ENCODE measurements at places on chromosomes 7 and 10. TPM values are rescaled to one million over a fixed set of nuclear protein-coding genes. Genes with fewer than 3 reads are reported as not detected.

The BTBD16 gene
- total RNA-seq = not detected

The BBIP1 gene
- 22.3 TPM for total RNA-seq

The CFAP43 gene
- total RNA-seq = 0.64 TPM

The CPN1 gene
- not detected for total RNA-seq

The MYOZ1 gene
- total RNA-seq = 1.5 TPM

The CCDC126 gene
- total RNA-seq = 2.1 TPM

The CXCL12 gene
- total RNA-seq = 28.3 TPM

The VSTM2A gene
- total RNA-seq = 0.11 TPM

The MEIG1 gene
- 0.72 TPM for total RNA-seq

The AKR1D1 gene
- 0.31 TPM for total RNA-seq

The IGFBP3 gene
- 10.0 TPM for total RNA-seq

DNA sequence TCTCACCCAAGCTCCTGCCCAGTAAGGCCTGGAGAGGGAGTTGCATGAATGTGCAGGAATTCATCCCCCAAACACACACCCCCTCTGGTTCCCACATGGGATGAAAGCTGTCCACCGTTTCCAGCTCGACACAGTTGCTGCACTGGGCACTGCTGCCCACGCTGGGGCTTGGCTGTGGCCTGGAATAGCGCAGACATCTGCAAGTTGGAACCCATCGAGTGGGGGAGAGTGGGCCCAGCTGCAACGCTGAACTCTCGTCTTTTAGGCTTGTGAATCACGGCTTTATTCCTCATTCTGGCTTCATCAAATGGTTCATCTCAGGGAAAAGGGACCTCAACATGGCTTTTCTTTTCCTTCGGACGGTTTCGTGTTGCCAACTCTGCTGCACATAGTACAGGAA lies 264.7 kb downstream of the DNAJB6 start:
- H3K27ac ChIP-seq = no peak overlapping the region
- H3K27me3 ChIP-seq = peaks cover 38% of the 10 kb centered on the region
- no peak overlapping the region for H3K4me3 ChIP-seq
- H3K4me1 ChIP-seq = no peaks in the 10 kb centered on the region
- no peak for DNase-seq

- H3K36me3 ChIP-seq = no peaks in the 10 kb centered on the region
Measured at GRCh38 chr7:117200132-117200531, 122.7 kb downstream of the WNT2 start.

GRCh38 chr7:77284005-77284404 lies 84.4 kb upstream of the FGL2 start:
- no peaks in the 10 kb centered on the region for H3K27me3 ChIP-seq
- no peaks in the 10 kb centered on the region for H3K36me3 ChIP-seq
- no peaks in the 10 kb centered on the region for H3K4me1 ChIP-seq
- H3K27ac ChIP-seq = no peak overlapping the region
- DNase-seq = no peak

GRCh38 chr7:128103498-128104107 lies 72.4 kb upstream of the LRRC4 start:
- H3K27me3 ChIP-seq = peaks cover 14% of the 10 kb centered on the region
- no peak for DNase-seq
- H3K4me3 ChIP-seq = peak overlapping the region; percentile 74
- no peak overlapping the region for H3K27ac ChIP-seq

GRCh38 chr7:92655346-92655884 lies 65.2 kb upstream of the FAM133B start:
- H3K27ac ChIP-seq = no peak overlapping the region
- no peaks in the 10 kb centered on the region for H3K27me3 ChIP-seq
- no peaks in the 10 kb centered on the region for H3K4me1 ChIP-seq
- H3K4me3 ChIP-seq = no peak overlapping the region
- DNase-seq = no peak

- no peak overlapping the region for H3K27ac ChIP-seq
- H3K4me1 ChIP-seq = no peaks in the 10 kb centered on the region
- peaks cover 38% of the 10 kb centered on the region for H3K27me3 ChIP-seq
- H3K36me3 ChIP-seq = no peaks in the 10 kb centered on the region
- peak; percentile 90 for DNase-seq
Measured at GRCh38 chr7:8442814-8443304, 9.4 kb downstream of the NXPH1 start.

- peaks cover 10% of the 10 kb centered on the region for H3K36me3 ChIP-seq
- no peaks in the 10 kb centered on the region for H3K27me3 ChIP-seq
- no peak overlapping the region for H3K4me3 ChIP-seq
- DNase-seq = no peak
- no peak overlapping the region for H3K27ac ChIP-seq
- peaks cover 3% of the 10 kb centered on the region for H3K4me1 ChIP-seq
Measured at GRCh38 chr7:99369767-99370391, 4.7 kb upstream of the ARPC1B start.

DNA sequence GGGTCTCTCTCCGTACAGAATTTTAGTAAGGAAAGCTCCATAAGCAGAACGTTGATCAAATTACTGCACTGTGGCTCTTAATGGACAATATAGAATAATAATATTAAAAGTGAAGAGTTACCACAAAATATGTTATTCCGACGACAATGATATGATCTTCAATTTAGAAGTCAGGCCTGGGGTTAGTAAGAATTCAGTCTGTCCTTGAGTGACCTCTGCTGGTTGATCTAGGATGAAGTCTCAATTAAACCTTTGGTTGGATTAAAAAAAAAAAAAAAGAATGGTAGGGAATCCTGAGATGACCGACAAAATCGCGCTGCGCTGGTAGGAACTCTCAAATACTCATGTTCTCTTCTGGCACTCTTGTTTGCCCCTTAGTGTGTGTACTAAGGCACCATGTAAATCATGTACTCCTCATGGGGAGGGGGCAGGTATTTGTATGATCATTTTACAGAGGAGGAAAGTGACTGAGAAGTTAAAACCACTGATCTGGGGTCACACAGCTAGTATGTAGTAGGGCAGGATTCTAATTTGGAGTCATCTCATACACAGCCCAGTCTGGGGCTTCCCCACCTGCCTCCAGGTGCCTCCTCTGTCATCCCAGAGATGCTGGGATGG lies 161.3 kb upstream of the NPVF start:
- no peaks in the 10 kb centered on the region for H3K36me3 ChIP-seq
- H3K4me3 ChIP-seq = no peak overlapping the region
- H3K27ac ChIP-seq = no peak overlapping the region
- H3K4me1 ChIP-seq = 0 out of 2 replicates have a peak, but pooled peaks cover 4% of the 10 kb centered on the region
- H3K27me3 ChIP-seq = no peaks in the 10 kb centered on the region
- DNase-seq = no peak

- DNase-seq = no peak
- H3K4me1 ChIP-seq = no peaks in the 10 kb centered on the region
- no peak overlapping the region for H3K4me3 ChIP-seq
- H3K27ac ChIP-seq = no peak overlapping the region
- no peaks in the 10 kb centered on the region for H3K36me3 ChIP-seq
Measured at GRCh38 chr10:46215426-46215825, 71.4 kb upstream of the ANTXRL start.

- H3K27me3 ChIP-seq = no peaks in the 10 kb centered on the region
- H3K27ac ChIP-seq = no peak overlapping the region
- H3K36me3 ChIP-seq = no peaks in the 10 kb centered on the region
- H3K4me3 ChIP-seq = no peak overlapping the region
- no peaks in the 10 kb centered on the region for H3K4me1 ChIP-seq
Measured at GRCh38 chr7:27714831-27715444, 25.0 kb upstream of the TAX1BP1 start.

DNA sequence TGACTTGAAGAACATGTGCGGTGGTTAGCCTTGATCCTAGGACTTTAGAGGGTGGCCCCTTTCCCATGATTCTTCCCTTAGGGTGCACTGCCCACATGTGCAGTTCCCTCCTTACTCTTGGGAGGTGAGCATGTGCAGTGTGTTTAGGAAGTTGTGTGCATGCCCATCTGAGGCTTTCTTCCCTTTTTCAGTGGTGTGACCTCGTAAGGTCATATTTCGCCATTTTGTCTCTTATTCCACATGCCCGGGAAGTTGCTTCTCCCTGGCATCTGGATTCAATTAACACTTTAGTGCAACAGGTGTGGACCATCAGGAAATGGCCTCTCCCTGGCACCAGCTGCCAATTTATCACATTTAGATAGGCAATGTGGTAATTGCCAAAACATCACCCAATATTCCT lies 380.6 kb upstream of the VSTM2A start:
- no peak overlapping the region for H3K27ac ChIP-seq
- H3K4me1 ChIP-seq = no peaks in the 10 kb centered on the region
- H3K27me3 ChIP-seq = no peaks in the 10 kb centered on the region
- no peaks in the 10 kb centered on the region for H3K36me3 ChIP-seq
- DNase-seq = no peak
- H3K4me3 ChIP-seq = no peak overlapping the region

GRCh38 chr7:80520199-80520598 lies 8.3 kb upstream of the GNAT3 start:
- no peaks in the 10 kb centered on the region for H3K36me3 ChIP-seq
- H3K27me3 ChIP-seq = no peaks in the 10 kb centered on the region
- H3K4me1 ChIP-seq = no peaks in the 10 kb centered on the region
- H3K4me3 ChIP-seq = no peak overlapping the region
- H3K27ac ChIP-seq = no peak overlapping the region

- peaks cover 35% of the 10 kb centered on the region for H3K36me3 ChIP-seq
- H3K27me3 ChIP-seq = no peaks in the 10 kb centered on the region
- DNase-seq = no peak
- H3K4me3 ChIP-seq = no peak overlapping the region
Measured at GRCh38 chr7:2773608-2774007, 70.5 kb downstream of the GNA12 start.

GRCh38 chr10:61835946-61836887 lies 65.3 kb upstream of the ARID5B start:
- no peaks in the 10 kb centered on the region for H3K4me1 ChIP-seq
- no peak overlapping the region for H3K27ac ChIP-seq
- H3K4me3 ChIP-seq = no peak overlapping the region

DNA sequence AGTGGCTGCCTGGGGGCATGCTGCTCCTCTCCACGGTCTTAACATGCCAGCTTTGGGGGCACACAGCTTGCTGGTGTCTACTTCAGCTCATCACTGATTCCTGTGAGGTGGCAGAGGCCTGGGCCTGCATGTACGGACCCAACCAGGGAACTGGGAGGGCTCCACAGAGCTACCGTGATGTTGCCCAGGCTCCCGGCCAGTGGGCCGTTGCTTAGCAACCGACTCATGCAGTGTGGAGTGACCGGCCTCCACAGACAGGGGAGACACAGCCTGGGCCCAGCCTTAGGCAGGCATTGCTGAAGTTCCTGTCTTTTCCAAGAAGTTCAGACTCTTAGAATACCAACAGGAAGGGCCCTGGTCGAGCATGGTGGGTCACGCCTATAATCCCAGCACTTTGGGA lies 25.8 kb upstream of the SH2B2 start:
- no peaks in the 10 kb centered on the region for H3K27me3 ChIP-seq
- no peaks in the 10 kb centered on the region for H3K36me3 ChIP-seq
- H3K4me1 ChIP-seq = no peaks in the 10 kb centered on the region
- H3K27ac ChIP-seq = no peak overlapping the region

DNA sequence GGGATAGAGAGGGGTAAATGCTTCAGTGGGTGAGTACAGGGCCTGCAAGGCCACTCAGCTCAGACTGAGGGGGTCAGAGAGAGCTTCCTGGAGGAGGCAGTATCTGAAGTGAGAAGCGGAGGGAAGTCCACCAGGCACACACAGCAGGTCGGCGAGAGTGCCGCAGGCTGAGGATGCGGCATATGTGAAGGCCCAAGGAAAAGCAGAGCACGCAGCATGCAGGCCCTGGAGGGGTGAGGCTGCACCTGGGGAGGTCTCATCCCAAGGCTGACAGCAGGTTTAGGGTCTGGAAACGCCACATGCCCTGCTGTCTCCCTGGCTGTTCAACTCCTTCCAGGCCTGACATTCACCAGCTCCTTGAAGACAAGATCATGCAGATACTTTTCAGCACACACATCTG lies 40.4 kb upstream of the PSAP start:
- H3K27me3 ChIP-seq = peaks cover 8% of the 10 kb centered on the region
- no peaks in the 10 kb centered on the region for H3K36me3 ChIP-seq
- H3K4me1 ChIP-seq = no peaks in the 10 kb centered on the region
- no peak overlapping the region for H3K4me3 ChIP-seq
- no peak overlapping the region for H3K27ac ChIP-seq

DNA sequence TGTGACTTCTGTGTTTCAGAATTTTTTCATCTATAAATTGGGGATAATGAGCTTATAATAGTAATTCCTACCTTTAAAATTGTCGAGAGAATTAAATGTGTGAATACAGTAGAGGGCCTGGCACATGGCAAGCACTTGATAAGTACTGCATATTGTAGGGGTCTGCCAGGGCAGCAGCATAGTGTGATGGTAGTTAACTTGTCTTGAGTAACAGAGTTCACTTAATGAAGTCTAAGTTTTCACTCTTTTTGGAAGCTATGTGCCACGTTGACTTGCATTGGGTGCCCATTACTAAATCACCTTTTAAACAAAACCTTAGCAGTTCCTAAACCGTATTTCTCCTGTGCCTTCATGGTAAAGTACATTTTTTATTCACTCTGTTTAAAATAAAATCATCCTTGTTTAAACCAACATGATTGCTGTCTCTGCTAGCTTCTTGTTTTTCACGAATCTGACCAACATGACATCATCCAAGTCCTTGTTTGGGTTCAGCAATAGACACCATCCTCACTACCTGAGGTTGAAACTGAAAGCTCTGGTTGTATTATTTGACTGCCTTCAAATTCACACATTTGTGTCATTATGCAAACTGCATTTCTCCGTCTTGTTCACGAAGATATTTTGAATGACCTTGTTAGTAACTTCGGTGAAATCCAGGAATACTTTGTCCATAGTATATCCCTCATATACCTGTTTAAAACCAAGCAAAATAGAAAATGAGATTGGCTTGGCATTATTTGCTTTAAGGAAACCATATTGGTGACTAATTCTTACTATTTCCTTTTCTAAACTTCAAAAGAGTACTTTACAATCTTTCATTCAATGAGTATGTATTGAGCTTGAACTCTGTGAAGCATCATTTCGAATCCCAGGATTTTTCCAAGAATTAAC lies 340.2 kb downstream of the SUGCT start:
- H3K27ac ChIP-seq = no peak overlapping the region
- H3K4me1 ChIP-seq = no peaks in the 10 kb centered on the region
- H3K27me3 ChIP-seq = no peaks in the 10 kb centered on the region

GRCh38 chr7:19369806-19370205 lies 224.6 kb upstream of the FERD3L start:
- peaks cover 15% of the 10 kb centered on the region for H3K4me1 ChIP-seq
- H3K36me3 ChIP-seq = no peaks in the 10 kb centered on the region
- no peaks in the 10 kb centered on the region for H3K27me3 ChIP-seq
- no peak overlapping the region for H3K27ac ChIP-seq

- H3K4me1 ChIP-seq = no peaks in the 10 kb centered on the region
- H3K4me3 ChIP-seq = no peak overlapping the region
- no peak overlapping the region for H3K27ac ChIP-seq
Measured at GRCh38 chr7:107982918-107983389, 20.0 kb downstream of the LAMB1 start.

DNA sequence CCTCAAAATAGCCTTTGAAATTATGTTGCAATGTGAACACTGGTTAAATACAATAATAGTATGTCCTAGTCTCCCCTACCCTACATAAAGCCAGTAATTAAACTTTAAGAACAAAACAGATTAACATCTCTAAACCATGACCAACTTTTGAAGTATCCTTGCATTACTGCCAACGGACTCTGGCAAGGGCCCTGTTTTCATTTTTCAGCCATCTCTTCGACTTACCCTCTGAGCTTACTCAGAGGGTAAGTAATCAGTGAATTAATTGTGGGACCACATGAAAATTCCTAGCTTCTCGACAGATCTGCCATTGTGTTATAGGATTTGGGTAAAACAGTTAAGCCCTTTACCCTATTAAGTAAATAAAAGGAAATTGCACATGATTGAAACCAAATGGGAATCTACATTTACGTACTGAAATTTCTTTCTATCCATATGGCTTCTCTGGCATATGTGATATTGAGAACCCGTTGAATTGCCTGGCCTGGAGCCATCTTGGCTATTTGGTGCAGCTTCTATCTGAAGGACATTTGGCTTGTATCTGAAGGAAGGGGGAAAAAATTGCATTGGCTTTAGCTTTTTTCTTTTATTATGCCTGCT lies 39.6 kb downstream of the DYNC1I1 start:
- no peak overlapping the region for H3K27ac ChIP-seq
- no peak overlapping the region for H3K4me3 ChIP-seq
- H3K27me3 ChIP-seq = no peaks in the 10 kb centered on the region
- no peak for DNase-seq
- no peaks in the 10 kb centered on the region for H3K4me1 ChIP-seq

Measured in H9 (cell line).